ENCODE measurements at places on chromosomes 5 and 9.
A peak's percentile ranks its signal among the peaks of the same experiment; 100 is the strongest.

DNA sequence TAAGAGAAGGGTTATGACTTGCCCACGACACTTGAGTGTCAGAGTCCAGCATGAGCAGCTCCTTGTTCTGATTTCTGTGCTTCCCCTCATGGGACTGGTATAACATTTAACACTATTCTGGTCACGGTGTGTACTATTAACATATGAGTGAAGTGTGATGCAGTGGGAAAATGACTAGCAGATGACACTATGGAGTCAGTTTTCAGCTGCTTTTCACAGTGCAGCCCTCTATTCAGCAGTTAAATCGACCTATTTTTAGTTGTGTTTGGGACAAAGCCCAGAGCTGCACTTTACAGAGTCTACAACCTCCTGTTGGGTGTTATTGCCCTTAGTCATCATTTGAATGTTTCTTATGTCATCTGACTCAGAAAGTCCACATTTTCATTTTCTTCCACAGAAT lies 59.1 kb downstream of the CHSY3 start:
- DNase-seq = no peak

- no peak for DNase-seq
Measured at GRCh38 chr5:54324651-54325271, 14.4 kb upstream of the ARL15 start.

DNA sequence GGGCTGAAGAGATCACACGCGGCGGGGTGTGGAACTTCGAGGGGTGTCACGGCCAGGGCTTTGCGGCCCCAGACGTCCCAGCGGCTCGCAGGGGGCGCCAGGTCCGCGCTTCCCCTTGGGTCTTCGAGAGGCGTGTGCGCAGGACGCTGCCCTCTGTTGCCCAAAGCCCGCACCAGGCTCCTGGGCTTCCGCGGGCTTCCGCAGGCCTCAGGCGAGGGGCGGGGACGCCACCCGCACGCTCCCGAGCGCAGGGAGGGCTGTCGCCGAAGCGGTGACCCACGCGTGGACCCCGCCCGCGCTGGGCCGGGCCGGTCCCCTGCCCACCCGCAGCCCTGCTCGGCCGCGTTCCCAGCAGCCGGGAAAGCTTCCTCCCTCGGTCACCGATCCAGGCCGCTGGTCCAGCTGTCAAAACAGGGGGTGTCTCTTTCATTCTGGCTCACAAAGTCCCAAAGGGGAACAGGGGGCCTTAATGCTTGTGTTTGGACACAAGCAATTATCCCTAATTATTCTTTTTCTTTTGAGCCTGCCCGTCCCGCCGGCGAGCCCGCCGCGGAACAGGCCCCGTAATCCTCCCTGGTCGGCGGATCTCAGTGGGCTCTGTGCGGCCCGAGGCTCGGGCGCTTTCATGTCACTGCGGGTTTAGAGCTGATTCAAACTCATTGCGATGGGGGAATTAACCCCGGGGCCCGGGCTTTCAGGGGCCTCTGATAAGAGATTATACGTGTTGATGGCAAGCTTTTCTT lies 60.6 kb downstream of the TMEM174 start:
- no peak for DNase-seq

- no peak for DNase-seq
Measured at GRCh38 chr5:56078278-56079156, 83.8 kb upstream of the IL6ST start.

DNA sequence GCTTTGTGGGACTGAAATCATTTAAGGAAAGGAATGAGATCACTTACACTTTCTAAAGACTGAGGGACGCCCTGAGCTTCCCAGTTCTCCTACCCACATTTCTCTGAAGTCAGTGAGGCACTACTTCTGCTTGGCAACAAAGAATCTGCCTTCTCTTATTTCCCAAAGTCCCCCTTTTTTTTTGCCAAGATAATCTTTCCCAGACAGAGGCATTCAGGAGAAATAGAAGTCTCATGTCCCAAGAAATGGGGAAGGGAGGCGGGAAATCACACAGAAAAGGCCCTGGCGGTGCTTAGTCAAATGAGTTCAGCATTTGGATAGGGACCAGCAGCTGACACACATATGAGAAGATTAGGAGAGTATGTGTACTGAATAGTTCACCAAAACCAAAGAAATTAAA lies 159.7 kb downstream of the MUSK start:
- DNase-seq = no peak

DNA sequence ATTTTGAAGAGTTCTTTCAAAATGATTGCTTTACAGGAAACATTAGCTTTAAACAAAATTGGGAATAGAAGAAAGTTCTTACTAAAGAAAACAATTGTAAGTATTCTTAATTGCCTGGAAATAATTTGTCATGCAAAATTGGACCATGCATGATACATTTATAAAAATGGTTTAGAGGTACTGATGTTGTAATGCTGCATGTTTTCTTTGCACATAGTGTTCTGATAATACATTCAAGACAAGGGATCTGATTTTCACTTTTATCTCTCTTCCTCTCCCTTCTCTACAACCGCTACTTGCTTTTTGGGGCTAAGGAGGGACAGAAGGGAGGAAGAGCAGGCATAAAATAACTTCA lies 211.6 kb upstream of the MPDZ start:
- DNase-seq = no peak

DNA sequence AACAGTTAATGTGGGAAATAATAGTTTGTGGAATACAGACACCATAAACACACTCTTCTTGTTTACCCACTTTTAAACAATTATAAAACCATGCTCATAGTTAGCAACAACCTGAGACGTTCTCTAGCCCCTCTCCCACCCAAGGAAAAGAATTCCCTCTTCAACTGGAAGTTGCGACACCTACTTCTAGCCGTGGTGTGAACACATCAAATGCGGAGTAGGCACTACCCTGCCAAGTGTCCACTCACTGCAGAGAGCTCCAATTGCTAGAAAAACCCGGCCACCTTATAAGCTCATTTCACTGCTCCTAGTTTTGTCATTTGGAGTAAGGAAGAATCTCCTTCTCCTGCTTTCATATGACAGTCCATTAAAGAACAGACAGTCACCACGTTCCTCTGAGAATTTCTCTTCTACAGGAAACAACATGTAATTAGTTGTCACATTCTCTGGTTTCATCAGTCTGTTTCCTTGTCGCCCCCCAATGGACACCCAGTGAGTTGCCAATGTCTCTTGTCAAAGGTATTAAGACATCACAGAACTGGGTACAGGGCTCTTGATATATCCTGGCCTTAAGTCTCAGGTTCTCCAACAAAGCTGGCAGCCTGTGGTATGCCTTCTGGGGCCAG lies 47.3 kb downstream of the PRLR start:
- DNase-seq = peak; percentile 24

- no peak for DNase-seq
Measured at GRCh38 chr5:130111746-130112145, 207.5 kb downstream of the CHSY3 start.

GRCh38 chr9:71514344-71514975 lies 253.9 kb downstream of the CEMIP2 start:
- DNase-seq = no peak

- no peak for DNase-seq
Measured at GRCh38 chr5:4734348-4734747, 405.8 kb upstream of the ADAMTS16 start.

GRCh38 chr5:57417971-57418370 lies 64.6 kb downstream of the ACTBL2 start:
- no peak for DNase-seq

DNA sequence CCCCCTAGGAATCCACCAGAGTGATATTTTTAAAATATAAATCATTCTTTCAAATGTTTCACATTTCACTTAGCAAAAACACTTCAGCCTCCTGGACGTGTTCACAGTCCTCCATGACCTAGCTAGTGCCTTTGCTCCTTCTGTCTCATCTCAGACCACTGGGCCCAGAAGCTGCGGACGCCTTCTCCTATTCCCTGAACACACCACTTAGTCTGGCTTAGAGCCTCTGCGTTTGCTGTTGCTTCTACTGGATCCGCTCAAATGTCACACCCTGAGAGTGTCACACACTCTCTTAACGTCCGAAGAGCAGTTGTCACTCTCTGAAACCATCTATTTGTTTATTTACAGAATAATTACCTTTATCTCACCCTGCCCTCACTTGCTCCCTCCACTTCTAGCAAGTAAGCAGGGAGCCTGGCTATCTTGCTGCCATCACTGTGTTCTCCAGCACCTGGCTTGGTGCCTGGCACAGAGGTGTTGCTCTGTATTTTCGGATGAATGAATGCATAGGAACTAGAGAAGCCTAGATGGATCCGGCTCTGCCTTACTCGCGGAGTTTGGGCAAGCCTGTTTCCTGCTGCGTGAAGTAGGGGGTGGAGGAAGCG lies 1.2 kb upstream of the GRK6 start:
- no peak for DNase-seq

DNA sequence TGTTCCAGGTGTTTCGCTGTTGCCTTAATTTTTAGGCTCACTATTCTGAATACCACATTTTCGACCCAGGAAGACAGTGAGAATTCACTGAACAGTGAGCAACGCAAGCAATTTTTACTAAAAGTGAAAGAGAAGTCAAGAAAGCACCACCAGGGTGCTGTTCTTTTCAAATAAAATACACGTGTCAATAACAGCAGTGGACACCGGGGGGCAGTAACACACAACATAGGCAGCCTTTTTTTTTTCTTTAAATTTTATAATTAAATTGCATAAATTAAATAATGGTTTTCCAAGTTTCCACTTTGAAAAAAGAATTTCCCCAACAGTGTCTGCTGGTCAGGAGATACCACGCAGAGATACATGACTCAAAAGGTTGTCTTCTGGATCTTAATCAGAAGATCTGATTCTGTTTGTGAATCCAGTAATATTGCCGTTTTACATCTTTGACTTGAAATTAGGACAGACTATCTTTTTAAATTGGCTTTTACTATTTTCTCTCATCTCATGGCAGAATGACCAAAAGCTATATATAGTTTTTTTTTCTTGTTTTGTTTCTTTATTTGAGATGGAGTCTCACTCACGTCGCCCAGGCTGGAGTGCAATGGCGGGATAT lies 47.1 kb upstream of the SH3GL2 start:
- no peak for DNase-seq

GRCh38 chr9:23826120-23826629 lies at the start of gene ELAVL2:
TSS of gene ELAVL2 (minus strand) at chr9:23826240. CDS start at chr9:23762234, 64,006 bp downstream.
- DNase-seq = peak; percentile 29

- DNase-seq = no peak
Measured at GRCh38 chr5:42514754-42515153, 91.5 kb downstream of the GHR start.

GRCh38 chr9:27528076-27528885 lies 1.3 kb downstream of the MOB3B start:
- peak; percentile 55 for DNase-seq

GRCh38 chr5:169609716-169610115 lies 26.1 kb downstream of the SPDL1 start:
- no peak for DNase-seq

- no peak for DNase-seq
Measured at GRCh38 chr9:22512495-22512894, 65.9 kb downstream of the DMRTA1 start.

- DNase-seq = no peak
Measured at GRCh38 chr5:66203531-66203930, 59.4 kb downstream of the SREK1 start.

- no peak for DNase-seq
Measured at GRCh38 chr9:3968891-3969290, 331.0 kb downstream of the GLIS3 start.

- no peak for DNase-seq
Measured at GRCh38 chr5:165728425-165728824, 2223.0 kb downstream of the MAT2B start.

DNA sequence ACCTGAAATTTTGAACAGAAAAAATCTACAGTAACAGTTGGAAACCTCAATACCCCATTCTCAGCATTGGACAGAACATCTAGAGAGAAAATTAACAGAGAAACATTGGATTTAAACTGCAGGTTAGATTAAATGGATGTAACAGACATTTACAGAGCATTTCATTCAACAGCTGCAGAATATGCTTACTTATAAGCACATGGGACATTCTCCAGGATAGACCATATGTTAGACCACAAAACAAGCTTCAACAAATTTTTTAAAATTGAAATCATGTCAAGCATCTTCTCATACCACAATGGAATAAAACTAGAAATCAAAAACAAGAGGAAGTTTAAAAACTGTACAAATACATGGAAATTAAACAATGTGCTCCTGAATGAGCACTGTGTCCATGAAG lies 316.3 kb downstream of the FAM170A start:
- no peak for DNase-seq

DNA sequence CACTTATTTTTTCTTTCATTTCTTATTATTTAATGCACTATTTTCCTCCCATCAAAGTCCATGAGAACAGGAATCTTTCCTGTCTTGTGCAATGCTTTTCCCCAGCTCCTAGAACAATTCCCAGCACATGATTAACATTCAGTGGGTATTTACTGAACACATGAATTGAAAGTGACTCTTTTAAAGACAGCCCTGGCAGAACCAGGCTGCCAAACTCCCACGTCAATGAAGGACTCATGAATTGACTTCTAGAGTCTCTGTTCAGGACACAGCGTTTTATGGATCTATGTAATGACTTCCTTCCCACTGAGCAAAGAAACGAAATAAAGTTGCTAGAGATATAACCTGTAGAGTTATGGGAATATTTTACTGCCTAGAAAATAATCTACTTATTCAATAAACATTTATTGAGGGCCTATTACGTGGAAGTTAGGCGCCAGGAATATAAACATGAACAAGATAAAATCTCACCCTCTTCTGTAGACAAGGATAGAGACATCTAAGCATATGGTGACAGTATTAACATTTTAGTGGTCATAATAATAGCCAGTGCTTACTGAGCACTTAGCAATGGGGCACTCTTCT lies 485.9 kb upstream of the KLF4 start:
- DNase-seq = no peak

- DNase-seq = no peak
Measured at GRCh38 chr5:11902201-11902619, 2.0 kb downstream of the CTNND2 start.

- no peak for DNase-seq
Measured at GRCh38 chr9:135079676-135080075, 7.8 kb upstream of the OLFM1 start.

DNA sequence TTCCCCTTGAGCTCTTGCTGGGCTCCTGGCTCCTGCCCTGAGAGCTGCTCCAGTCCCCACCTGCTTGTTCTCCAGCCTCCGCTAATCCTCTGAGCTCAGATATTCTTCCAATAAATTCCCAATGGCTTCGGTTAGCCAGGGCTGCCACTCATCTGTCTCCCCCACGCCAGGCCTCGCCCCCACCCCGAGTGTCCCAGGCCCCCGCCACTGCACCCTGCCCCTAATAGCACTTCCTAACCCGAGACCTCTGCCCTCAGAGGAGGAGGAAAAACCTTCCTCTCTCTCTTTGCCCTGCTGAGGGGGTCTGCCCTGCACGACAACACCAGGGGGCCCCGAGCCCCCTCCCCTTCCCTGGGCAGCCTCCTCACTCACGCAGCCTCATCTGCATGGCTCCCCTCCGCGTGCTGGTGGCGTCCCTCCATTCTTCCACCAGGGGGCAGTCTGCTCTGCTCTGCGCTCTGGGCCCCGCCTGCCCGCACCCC lies 5.4 kb upstream of the LCN15 start:
- peak; percentile 61 for DNase-seq

GRCh38 chr5:127070243-127070642 lies 3.1 kb downstream of the C5orf63 start:
- no peak for DNase-seq

GRCh38 chr9:132800038-132800648 lies 77.9 kb downstream of the AK8 start:
- DNase-seq = peak; percentile 22
